ENCODE measurements at places on chromosomes 5 and 9.

- DNase-seq, result no peak
Measured at GRCh38 chr5:50929174-50929573, 262.7 kb downstream of the PARP8 start.

DNA sequence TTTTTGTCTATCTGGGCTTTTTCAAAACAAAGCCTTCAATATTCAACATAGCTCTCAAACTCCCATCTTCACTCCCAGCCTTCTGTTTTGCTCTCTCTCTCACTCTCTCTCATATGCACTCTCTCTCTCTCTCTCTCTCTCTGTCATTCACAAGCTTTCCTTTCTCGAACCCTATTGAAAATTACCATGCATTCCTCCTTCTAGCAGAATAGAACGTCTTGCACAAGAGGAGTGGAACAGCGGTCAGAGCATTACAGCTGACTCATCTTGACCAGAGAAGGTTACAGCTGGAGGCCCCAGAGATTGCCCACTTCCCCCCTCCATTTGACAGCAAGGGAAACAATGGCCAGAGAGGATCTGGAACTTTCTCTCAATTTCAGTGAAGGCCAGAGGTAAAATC is 51.0 kb upstream of the LIFR start:
- no peak for DNase-seq

GRCh38 chr5:115465431-115465830 is 79.1 kb downstream of the FEM1C start:
- DNase-seq, result no peak

DNA sequence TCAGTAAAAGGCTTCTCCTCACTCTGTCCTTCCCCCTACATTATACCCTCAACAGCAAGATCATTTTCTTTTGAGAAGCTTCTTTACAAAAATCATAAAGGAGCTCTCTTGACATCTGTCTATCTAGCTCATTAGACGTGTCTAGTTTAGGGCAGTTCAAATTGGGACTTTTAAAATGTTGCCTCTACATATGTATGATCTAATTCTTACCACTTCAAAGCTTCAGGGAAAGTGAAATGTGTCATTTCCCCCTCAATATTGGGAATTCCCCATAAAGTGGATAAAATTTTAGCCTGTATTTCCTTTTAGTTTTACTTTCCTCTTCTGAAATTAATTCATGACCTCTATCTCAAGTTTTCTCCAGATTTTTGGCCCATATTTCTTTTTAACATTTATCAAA is 323.7 kb downstream of the ARRDC3 start:
- DNase-seq, result no peak

DNA sequence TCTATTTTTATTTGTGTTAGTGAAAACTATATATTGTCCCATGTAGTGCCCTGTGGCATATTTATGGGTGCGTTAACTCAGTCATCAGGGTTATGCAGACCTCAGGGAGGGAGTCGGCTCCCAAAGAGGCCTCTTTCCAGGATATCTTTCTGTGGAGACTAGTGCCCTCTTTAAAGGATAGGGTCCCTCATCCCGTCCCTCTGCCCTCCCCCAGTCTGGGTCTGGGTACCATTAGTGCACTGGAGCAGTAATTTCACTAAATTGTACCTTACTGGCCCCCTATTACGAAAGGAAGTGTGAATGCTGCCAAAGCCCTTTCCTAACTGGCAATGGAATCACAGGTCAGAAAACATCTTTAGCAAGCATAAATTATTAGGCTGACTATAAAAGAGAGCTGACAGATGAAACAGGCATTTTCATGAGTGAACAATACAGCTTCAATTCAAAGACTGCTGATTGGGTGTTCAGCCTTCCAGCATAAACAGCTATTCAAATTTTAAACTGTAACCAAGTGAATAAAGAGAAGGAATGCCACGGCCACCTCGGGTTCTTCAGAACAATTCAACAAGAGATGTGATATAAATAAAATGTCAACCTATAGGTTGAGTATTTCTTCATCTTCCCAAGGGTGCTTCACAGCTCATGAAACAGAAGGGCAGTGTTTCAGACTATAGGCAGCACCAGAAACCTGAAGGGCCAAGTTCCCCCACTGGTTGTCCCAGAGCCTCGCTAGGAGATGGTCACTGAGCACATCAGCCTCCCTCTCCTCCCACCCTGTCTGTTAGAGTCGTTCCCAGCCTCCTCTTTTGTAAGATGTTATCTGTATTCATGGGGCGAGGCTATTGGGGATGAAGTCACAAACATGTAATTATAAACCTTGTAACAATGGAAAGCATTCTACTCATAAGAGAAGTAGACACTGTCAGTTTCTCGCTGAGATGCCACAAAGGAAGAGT is 318.7 kb downstream of the TMEM161B start:
- no peak for DNase-seq

GRCh38 chr5:133754575-133755169 is 142.3 kb upstream of the FSTL4 start:
- no peak for DNase-seq

DNA sequence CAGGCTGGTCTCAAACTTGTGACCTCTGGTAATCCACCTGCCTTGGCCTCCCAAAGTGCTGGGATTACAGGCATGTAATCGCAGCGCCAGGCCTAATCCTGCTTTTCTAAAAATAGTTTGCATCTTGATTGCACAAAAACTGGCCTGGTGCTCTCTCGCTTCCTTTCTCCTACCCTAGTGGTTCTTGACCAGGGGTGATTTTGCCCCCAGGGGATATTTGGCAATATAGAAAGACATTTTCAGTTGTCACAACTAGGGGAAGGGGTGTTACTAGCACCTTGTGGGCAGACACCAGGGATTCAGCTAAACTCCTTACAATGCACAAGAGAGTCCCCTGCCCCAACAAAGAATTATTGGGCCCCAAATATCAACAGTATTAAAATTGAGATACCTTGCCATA is 139.8 kb downstream of the DROSHA start:
- DNase-seq, result no peak

DNA sequence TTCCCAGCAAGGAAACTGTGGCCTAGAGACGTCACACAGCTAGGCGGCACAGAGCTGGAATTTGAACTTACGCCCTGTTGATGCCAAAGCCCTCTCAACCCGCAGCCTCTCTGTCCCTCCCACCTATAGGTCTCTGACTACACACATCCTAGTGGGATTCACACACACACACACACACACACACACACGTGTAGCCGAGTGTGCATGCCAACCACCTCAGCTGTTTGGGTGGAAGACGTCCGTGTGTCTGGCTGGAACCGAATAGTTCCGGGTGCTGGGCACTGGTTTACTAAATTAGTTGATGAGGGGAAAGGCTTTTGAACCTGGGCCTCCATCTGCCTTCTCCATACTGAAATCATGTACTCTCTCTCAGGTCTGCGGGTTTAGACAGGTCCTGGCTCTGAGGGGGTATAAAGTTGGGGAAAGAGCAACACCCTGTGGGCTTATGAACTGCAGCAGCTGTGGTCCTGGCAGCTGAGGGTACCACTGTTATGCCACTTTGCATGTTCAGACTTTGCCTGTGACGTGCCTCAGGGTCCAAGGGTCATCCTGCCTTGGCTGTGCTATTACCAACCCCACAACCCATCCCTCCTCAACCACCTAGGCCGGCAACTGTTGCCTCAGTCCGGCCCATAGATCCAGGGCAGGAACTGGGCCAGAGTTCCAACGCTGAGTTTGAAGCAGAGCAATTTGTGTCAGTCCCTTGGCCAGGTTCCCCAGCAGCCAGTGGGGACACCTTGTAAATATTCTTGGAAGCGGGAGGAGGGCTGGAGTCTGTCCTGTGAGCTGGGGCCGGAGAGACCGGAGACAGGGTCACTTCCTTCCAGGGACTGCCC is 50.5 kb downstream of the PSD2 start:
- no peak for DNase-seq

DNA sequence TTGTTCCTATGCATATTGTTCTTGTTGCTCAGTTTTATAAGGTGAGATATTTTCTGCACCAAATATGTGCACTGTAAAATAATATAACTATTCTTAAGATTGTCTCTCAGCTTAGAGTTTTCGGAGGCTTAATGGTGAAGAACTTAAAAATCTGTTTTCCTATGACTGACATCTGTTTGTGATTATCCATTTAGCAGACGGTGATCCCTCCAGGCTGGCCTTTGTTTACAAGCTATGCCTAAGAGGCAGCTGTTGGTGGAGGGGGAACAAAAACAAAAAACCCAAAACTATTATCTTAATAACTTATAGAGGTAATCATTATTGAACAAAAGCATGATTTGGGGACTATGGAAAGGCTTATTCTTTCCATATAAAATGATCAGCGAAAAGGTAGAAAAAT is 658 bp downstream of the PDCD1LG2 start:
- DNase-seq, result no peak

DNA sequence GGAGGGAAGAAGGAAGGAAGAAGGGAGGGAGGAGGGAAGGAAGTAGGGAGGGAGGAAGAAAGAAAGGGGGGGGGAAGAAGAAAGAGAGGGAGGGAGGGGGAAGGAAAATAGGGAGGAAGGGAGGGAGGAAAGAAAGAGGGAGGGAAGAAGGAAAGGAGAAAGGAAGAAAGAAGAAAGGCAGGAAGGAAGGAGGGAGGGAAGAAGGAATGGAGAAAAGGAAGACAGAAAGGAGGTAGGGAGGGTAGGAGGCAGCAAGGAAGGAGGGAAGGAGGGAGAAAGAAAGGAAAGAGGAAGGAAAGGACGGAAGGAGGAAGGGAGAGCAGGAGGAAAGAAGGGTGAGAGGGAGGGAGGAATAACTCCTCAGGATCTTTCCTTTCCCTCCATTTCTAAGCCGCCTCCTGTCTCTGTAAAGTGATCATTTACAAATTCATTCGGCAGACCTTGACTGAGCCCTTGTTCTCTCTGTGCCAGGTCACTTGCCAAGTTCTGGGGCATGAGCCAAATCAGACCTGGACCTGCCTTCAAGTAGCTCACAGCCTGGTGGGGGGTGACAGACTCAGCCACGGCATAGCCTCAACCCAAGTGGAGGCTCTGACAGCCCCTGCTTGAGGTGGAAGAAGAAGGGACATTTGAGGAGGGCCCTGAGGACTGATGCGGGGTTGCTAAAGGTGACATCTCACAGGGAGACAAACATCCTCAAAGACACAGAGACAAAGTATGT is 69.0 kb upstream of the HRH2 start:
- DNase-seq, result no peak

DNA sequence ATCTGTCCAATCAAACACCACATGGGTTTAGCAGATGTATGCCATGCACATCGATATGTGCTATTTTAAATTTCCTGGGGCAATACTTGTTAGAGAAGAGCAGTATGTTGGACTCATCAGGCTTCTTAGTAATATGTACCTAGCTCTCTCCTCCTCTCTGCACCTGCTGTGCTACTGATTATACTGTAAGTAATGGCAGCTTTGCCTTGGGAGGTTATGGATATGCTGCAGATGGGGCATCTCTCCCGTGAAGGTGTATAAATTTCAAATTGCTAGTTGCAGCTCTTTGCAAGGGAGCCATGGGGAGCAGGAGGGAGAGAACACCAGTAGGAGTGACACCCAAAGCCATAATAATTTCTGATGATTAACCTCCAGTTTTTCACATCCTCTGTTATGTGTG is 101.5 kb downstream of the SPATA31D1 start:
- no peak for DNase-seq

GRCh38 chr5:9108162-9108561 is 437.7 kb downstream of the SEMA5A start:
- no peak for DNase-seq

- DNase-seq, result no peak
Measured at GRCh38 chr5:125703616-125704015, 719.6 kb upstream of the GRAMD2B start.

DNA sequence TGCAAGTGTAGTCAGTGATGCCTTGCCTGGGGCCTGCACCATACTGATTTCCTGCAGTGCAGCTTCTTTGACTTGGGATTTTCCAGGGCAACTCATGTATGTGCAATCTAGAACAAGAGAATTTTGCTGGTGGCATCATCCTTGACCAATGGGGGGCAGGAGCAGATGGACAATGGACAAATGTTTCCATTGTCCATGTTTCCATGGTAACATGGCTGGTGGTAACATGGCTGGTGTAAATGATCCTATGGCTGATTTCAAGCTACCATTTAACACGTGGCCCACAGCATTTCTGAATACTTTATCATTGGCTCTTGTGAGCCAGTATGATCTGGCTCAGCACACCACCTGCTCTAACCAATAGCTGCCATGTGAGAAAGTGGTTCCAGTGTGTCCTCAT is 130.1 kb upstream of the OSMR start:
- no peak for DNase-seq

DNA sequence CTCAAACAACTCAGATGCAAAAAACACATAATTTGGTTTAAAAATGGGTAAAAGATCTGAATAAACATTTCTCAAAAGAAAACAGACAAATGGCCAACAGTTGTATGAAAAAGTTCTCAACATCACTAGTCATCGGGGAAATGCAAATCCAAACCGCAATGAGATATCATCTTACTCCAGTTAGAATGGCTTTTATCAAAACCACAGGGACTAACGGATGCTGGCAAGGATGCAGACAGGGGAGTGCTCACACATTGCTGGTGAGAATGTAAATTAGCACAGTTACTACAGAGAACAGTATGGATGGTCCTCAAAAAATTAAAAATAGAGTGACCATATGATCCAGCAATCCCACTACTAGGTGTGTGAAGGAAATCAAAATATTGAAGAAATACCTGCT is 589.1 kb upstream of the ADAMTS16 start:
- no peak for DNase-seq

DNA sequence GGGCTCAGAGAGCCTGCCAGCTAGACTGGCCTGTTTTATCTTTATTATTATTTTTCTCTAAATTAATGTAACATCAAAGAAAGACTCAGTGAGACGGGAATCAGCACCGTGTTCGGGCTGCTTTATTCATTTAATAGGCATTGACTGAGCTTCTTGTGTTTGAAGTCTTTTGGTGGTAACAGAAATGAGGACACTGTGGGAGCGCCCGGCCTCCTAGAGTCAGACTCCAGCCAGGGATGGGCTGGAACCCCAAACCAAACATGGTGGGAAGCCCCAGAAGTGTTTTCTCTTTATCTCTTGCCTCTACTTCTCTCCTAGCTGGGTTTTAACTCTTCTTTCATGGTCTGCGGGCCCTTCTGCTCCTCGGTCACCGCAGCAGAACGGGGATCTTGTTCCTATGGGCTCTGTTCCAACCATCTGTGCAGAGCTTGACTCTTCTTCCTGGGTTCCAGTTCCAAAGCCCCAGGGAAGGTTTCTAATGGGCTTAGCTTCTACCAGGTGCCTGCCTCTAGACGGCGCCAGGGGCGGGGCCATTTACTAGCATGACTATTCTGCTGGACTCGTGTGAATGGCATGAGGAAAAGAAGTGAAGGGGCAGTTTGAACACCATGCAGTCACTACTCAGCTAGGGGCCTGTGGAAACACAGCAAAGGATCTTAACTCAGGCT is 123.8 kb downstream of the FGF18 start:
- DNase-seq, result no peak

- DNase-seq, result no peak
Measured at GRCh38 chr5:2921176-2921575, 169.7 kb upstream of the IRX2 start.

Measured in GM04503 (cell line).